H1 (cell line): ENCODE measurements at places on chromosomes 12 and 14. TPM values are rescaled to one million over a fixed set of nuclear protein-coding genes. Genes with fewer than 3 reads are reported as not detected.
A peak's percentile ranks its signal among the peaks of the same experiment; 100 is the strongest.

- no peak overlapping the region for H3K27ac ChIP-seq
- no peaks in the 10 kb centered on the region for H3K36me3 ChIP-seq
- H3K4me1 ChIP-seq: no peaks in the 10 kb centered on the region
These were observed 107.7 kb upstream of the BCAT1 start for GRCh38 chr12:25056486-25057130.

- no peaks in the 10 kb centered on the region for H3K27me3 ChIP-seq
- H3K27ac ChIP-seq: 0 out of 2 replicates have a peak overlapping the region, but pooled peaks have one; percentile 24
- H3K4me3 ChIP-seq: no peak overlapping the region
- DNase-seq: no peak
These were observed 486.1 kb downstream of the GLT1D1 start for GRCh38 chr12:129339336-129339735.

- H3K4me3 ChIP-seq: no peak overlapping the region
- no peaks in the 10 kb centered on the region for H3K27me3 ChIP-seq
- no peak for DNase-seq
- H3K27ac ChIP-seq: no peak overlapping the region
- no peaks in the 10 kb centered on the region for H3K36me3 ChIP-seq
These were observed 556.5 kb downstream of the LRFN5 start for GRCh38 chr14:42163136-42163535.

DNA sequence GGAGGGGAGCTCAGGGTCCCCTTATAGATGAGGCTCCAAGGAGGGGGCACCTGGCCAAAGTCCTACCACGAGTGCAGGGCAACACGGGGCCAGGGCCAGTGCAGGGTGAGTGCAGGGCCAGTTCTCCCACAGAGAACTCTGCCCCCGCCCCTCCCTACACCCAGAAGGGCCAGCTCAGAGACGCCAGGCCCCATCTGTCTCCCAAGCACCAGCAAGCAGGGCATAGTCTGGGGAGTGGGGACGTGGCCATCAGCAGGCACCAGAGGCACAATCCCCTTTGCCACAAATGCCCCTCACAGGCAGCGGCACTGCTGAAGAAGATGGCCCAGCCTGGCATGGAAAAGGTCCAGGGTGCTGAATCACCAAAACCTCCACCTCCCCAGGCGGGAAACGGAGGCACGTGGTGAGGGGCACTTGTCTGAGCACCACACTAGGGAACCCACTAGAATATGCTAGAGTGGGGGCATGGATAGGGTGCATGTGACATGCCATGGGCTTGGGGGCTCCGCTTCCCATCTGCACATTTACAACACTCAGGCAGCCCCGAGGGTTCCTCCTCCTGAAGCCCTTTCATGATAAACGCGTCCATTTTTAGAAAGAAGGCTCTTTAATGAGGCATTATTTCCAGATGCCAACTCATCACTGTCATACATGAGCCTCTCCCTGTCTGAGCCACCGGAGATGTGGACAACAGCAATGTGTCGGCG, 17.8 kb downstream of the CCDC85C start:
- no peaks in the 10 kb centered on the region for H3K4me1 ChIP-seq
- no peaks in the 10 kb centered on the region for H3K27me3 ChIP-seq
- H3K36me3 ChIP-seq: no peaks in the 10 kb centered on the region

GRCh38 chr12:47534695-47535094, 171.1 kb downstream of the RPAP3 start:
- no peaks in the 10 kb centered on the region for H3K36me3 ChIP-seq
- H3K4me3 ChIP-seq: no peak overlapping the region
- H3K4me1 ChIP-seq: no peaks in the 10 kb centered on the region
- no peaks in the 10 kb centered on the region for H3K27me3 ChIP-seq

- H3K4me1 ChIP-seq: no peaks in the 10 kb centered on the region
- H3K27me3 ChIP-seq: no peaks in the 10 kb centered on the region
- no peak overlapping the region for H3K27ac ChIP-seq
- no peak for DNase-seq
- no peaks in the 10 kb centered on the region for H3K36me3 ChIP-seq
These were observed 301.4 kb upstream of the NOS1 start for GRCh38 chr12:117662620-117663395.

- H3K27ac ChIP-seq: no peak overlapping the region
- H3K4me1 ChIP-seq: no peaks in the 10 kb centered on the region
- no peak for DNase-seq
- peaks cover 4% of the 10 kb centered on the region; the same call in 1 of the 2 replicates for H3K36me3 ChIP-seq
These were observed 28.2 kb downstream of the TTC8 start for GRCh38 chr14:88852632-88853031.

DNA sequence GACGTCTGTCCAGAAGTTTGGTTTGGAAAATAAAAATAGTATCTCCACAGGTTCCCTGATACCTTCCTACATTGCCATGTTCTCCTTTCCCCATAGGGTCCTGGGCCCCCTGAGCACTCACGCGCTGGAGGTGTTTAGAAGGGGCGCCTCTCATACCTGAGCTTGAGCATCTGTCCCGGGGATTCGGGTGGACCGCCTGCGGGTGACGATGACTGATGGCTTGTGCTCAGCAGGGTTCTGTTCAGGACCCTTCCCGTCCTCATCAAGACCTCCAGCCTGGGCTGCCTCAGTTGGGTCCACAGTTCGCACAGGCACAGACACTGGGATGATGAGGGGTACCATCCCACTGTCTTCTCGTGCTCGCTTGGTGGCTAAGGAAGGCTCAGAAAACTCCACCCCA, 22.7 kb upstream of the PNMA1 start:
- no peaks in the 10 kb centered on the region for H3K27me3 ChIP-seq
- H3K36me3 ChIP-seq: 0 out of 2 replicates have a peak, but pooled peaks cover 2% of the 10 kb centered on the region
- H3K27ac ChIP-seq: no peak overlapping the region
- peaks cover 4% of the 10 kb centered on the region for H3K4me1 ChIP-seq
- H3K4me3 ChIP-seq: no peak overlapping the region
- no peak for DNase-seq

GRCh38 chr14:55117803-55118441, 11.1 kb upstream of the LGALS3 start:
- H3K4me1 ChIP-seq: no peaks in the 10 kb centered on the region
- no peak overlapping the region for H3K4me3 ChIP-seq
- H3K27ac ChIP-seq: no peak overlapping the region
- no peaks in the 10 kb centered on the region for H3K36me3 ChIP-seq

GRCh38 chr14:22174412-22175277, 414.4 kb downstream of the DAD1 start:
- DNase-seq: no peak
- no peaks in the 10 kb centered on the region for H3K36me3 ChIP-seq
- no peak overlapping the region for H3K27ac ChIP-seq
- H3K4me3 ChIP-seq: no peak overlapping the region
- no peaks in the 10 kb centered on the region for H3K27me3 ChIP-seq

The TMEM233 gene
- total RNA-seq: 0.09 and 0.13 TPM in 2 replicates

The SLC39A2 gene
- 0.22 TPM in 1 of 2 replicates, not detected in the other for total RNA-seq

The ALDH1L2 gene
- 4.4 and 7.2 TPM in 2 replicates for total RNA-seq

The SERPINA10 gene
- total RNA-seq: not detected in 2 replicates

The FAM186B gene
- 0.21 and 0.73 TPM in 2 replicates for total RNA-seq
